ENCODE measurements at places on chromosomes 2 and 18.
A peak's percentile ranks its signal among the peaks of the same experiment; 100 is the strongest.

- H3K36me3 ChIP-seq, result peaks cover 21% of the 10 kb centered on the region
- no peaks in the 10 kb centered on the region for H3K4me1 ChIP-seq
- H3K27me3 ChIP-seq, result no peaks in the 10 kb centered on the region
- DNase-seq, result no peak
- H3K4me3 ChIP-seq, result no peak overlapping the region
Measured at GRCh38 chr2:168717790-168718502, 84.5 kb upstream of the NOSTRIN start.

DNA sequence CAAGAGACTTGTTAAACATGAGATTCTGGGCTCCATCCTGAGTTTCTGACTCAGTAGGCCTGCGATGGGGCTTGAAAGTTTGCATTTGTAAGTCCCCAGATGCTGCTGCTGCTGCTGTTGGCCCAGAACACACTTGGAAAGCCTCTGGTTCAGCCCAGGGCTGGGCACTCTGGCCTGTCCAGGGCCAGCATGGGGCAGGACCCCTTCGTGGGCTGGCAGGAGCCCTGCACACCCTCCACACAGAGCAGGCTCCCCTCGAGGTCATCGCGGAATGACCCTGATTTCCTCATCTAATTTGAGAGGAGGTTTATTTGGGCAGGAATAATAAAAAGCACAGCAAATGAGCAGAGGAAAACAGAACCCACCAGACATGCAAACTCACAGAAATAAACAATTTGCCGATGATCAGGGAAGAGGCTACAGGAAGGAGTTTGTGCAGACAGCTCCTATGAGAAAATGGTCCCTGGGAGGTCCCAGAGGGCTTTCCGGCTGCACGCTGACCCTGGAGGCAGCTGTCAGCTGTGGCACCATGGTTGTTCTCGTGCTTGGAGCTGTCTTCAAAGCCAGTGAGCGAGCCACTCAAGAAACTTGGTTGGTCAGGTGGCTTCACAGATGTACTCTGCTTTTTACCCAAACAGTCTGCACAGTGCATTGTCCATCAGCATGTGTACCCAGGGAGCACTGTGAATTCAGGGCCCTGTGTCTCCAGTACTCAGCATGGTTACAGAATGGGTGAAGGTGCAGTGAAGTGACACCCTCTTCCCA lies 119.3 kb downstream of the GLI2 start:
- no peak overlapping the region for H3K27ac ChIP-seq
- H3K36me3 ChIP-seq, result no peaks in the 10 kb centered on the region
- H3K4me1 ChIP-seq, result peaks cover 2% of the 10 kb centered on the region
- DNase-seq, result no peak

DNA sequence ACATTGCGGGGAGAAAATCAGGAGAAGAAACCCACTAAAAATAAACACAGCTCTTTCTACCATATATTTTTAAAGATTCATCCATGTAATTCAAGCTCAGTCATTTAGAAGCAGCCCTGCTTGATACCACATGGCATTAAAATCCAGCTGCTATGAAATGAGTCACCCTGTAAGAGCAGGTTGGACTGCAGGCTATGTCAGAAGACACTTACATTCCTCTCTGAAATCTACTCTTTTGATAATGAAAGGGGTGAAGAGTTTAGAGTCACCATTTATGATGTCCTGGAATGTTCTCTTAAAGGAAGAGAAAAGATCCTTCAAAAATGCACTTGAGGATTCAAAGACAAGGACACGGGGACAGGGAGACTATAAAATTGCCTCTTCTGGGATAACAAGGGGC lies 100.6 kb upstream of the APCDD1 start:
- no peaks in the 10 kb centered on the region for H3K36me3 ChIP-seq
- no peaks in the 10 kb centered on the region for H3K4me1 ChIP-seq
- no peak for DNase-seq

DNA sequence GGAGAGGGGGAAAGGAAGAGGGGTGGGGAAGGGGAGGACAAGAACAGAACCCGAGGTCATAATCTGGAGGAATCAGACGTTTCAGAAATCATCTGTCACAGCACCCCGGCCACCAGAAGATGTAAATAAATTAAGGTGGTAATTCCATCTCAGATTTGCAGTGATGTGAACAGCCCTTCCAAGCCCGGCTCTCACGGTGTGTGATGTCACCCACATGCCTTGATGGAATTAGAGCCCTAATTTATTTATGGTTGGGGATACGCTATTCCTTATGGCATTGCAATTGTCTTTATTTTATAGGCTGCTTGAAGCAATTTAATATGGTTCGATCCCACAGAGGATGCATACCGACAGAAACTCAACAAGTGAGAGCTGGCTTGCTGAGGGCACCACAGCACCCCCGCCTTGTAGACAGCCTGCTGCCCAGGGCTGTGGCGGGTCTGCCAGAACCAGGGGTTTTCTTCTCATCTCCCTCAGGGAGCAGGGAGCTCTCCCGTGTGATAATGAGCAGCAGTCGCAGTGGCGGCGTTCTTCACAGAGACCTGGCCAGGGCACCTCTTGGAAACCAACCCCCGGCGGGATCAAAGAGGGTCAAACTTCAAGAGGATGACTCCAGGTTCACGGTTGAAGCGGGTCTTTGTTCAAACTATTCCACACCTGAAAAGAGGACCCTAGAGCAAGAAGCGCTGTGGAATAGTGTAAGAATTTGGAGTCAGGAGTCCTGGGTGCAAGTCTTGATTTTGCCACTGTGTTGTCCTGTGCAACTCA lies 40.5 kb upstream of the SIX2 start:
- H3K27ac ChIP-seq, result no peak overlapping the region
- DNase-seq, result no peak
- peaks cover 34% of the 10 kb centered on the region for H3K27me3 ChIP-seq
- no peaks in the 10 kb centered on the region for H3K36me3 ChIP-seq
- H3K4me3 ChIP-seq, result no peak overlapping the region

- DNase-seq, result no peak
- no peak overlapping the region for H3K4me3 ChIP-seq
- no peak overlapping the region for H3K27ac ChIP-seq
- H3K4me1 ChIP-seq, result peaks cover 7% of the 10 kb centered on the region
Measured at GRCh38 chr2:96356889-96357288, 21.3 kb downstream of the NCAPH start.

- H3K4me1 ChIP-seq, result peaks cover 2% of the 10 kb centered on the region
- H3K27me3 ChIP-seq, result peaks cover 29% of the 10 kb centered on the region
Measured at GRCh38 chr2:218023636-218024035, 20.8 kb upstream of the TNS1 start.

DNA sequence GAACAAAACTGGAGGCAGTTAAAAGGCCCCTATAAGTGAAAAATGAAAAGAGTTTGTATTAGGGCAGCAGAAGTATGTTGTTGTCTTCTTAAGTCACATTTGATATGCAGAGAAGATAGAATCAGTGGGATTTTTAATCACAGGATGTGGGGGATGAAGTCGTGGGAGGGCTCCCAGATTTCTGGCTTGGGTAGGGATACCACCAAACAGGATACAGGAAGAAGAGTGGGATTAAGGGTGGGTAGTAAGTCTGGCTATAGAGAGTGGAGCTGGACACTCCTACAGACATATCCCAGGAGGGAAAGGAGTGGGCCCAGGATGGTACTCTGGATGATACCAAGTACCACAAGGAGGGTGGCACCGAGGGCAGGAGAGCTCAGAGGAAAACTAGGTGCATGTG lies 99.3 kb downstream of the GAREM1 start:
- DNase-seq, result no peak
- H3K27ac ChIP-seq, result peak overlapping the region; percentile 99
- H3K4me1 ChIP-seq, result peaks cover 40% of the 10 kb centered on the region
- H3K36me3 ChIP-seq, result no peaks in the 10 kb centered on the region
- peak overlapping the region; percentile 3 for H3K4me3 ChIP-seq

GRCh38 chr2:120798567-120799247 lies 63.0 kb downstream of the GLI2 start:
- DNase-seq, result no peak
- no peak overlapping the region for H3K4me3 ChIP-seq
- H3K27me3 ChIP-seq, result peaks cover 74% of the 10 kb centered on the region

DNA sequence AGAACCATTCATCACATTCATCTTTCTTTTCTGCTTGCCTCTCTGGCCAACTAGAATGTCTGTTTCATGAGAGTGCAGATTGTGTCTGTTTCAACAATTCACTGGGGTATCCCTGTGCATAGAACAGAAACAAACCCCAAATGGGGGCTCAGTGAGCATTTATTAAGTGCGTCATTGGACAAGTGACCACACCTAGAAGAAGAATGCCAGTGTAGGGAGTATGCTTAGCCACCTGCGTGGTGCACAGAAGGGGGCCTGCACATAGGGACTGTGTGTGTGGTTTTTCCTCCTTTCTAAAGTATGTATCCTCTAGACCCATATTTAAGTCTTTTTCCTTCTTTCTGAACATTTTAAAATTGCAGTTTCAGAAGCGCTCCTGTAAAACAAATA lies 255.9 kb downstream of the AGAP1 start:
- peaks cover 2% of the 10 kb centered on the region for H3K4me1 ChIP-seq
- DNase-seq, result no peak
- H3K36me3 ChIP-seq, result peaks cover 2% of the 10 kb centered on the region

GRCh38 chr2:43854671-43855070 lies 15.9 kb downstream of the ABCG8 start:
- H3K27me3 ChIP-seq, result peaks cover 47% of the 10 kb centered on the region
- H3K4me1 ChIP-seq, result peaks cover 6% of the 10 kb centered on the region
- H3K36me3 ChIP-seq, result no peaks in the 10 kb centered on the region
- DNase-seq, result no peak
- no peak overlapping the region for H3K4me3 ChIP-seq

DNA sequence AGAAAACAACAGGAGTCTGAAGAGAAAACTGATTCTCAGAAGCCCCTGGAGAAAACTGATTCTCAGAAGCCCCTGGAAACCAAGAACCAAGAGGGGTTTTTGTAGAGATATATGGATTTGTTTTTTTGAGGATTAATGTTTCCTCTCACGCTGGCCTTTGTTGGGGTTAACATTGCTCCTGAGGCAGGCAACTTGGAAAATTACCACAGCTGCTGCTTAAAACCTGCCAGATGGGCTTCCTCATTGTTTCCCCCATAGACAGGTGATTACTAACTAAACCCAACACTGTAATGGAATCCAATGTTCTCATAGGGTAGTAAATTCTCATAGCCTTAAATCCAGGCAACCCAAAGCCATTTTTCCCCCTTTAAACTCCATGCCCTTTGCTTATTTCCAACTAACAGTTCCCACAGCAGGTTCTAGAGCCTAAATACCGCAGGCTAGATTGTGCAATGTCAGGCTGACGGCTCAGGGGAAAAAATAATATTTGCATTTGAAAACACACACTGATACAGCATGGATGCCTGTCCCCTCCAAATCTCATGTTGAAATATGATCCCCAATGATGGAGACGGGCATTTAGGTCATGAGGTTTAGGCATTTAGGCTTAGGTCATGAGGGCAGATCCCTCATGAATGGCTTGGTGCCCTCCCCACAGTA lies 272.3 kb upstream of the PKDCC start:
- H3K27ac ChIP-seq, result no peak overlapping the region
- peaks cover 9% of the 10 kb centered on the region for H3K27me3 ChIP-seq
- no peaks in the 10 kb centered on the region for H3K4me1 ChIP-seq
- no peak for DNase-seq
- no peak overlapping the region for H3K4me3 ChIP-seq

DNA sequence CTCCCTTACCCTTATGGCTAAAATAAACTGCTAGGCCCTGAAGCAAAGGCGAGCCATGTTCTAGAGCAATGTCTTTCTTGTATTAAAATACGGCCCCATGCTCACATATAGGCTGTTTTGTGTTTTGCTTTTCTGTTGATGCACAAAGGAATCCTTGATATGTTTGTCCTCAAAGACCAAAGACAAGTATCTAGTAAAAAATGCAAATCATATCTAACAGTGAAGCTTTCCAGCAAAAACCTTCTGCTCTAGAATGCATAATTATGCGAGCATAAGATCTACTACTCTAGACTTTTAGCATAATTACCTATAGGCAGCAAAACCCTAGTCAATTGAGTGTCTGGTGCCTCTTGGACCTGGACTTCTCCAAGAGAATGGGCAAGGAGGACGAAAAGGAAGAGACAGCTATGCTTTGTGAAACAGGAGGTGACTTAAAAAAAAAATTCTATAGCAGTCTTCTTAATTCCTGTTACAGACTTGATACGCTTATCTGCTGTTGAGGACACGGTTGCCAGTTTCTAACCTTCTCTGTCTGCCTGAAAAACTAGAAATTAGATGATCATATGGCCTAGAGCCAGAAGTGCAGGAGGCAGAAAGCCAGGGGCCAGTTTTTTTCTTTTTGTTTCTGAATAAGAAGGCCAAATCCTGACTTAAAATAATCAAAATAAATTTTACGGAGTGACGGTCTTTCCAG lies 1.5 kb upstream of the AMMECR1L start:
- peaks cover 24% of the 10 kb centered on the region for H3K4me1 ChIP-seq
- no peak for DNase-seq
- peaks cover 7% of the 10 kb centered on the region for H3K36me3 ChIP-seq
- no peaks in the 10 kb centered on the region for H3K27me3 ChIP-seq
- peak overlapping the region; percentile 89 for H3K27ac ChIP-seq
- peak overlapping the region; percentile 80 for H3K4me3 ChIP-seq

GRCh38 chr2:143988082-143988481 lies 531.8 kb downstream of the ZEB2 start:
- peaks cover 8% of the 10 kb centered on the region for H3K36me3 ChIP-seq
- no peak overlapping the region for H3K27ac ChIP-seq
- H3K4me1 ChIP-seq, result no peaks in the 10 kb centered on the region
- no peak for DNase-seq
- no peaks in the 10 kb centered on the region for H3K27me3 ChIP-seq
- no peak overlapping the region for H3K4me3 ChIP-seq

DNA sequence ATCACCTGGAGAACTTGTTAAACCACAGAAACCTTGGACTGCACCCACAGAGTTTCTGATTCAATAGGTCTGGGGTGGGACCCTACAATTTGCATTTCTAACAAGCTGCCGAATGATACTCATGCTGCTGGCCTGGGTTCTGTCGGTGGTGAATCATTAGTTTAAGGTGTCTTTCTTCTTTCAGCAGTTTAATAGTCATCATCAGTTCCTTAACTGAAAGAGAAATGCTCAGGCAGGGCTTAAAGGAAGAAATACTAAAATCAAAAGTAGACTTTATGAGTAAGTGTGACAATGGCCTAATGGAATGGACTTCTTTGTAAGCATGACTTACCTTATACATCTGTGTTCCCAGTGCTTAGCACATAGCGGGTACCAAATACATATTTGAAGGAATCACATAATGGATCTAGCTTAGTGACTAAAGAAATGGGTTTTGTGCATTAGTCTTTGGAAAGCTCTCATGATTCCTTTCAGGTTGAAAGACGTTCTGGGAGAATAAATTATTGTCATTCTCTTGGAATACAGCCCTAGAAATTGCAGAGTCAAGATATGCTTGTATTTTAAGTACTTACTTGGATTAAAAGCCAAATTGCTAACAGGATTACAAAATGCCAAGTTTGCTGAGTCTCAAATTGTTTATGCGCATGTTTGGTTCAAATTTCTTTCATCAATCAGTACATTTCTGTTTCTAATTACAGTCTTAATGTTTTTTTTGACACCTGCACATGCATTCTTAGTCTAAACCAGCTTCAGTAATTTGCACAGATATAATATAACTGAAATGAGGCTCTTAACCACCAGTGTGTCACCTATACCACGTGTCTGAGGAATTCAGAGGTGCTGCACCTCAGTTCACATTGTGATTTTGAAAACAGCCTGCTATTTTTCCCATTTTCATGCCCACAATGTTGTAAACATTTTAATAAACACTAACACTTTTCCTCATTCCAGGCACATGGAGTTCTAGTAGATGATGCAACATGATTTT lies 220.3 kb upstream of the NRP2 start:
- no peak overlapping the region for H3K27ac ChIP-seq
- H3K4me3 ChIP-seq, result no peak overlapping the region
- no peaks in the 10 kb centered on the region for H3K4me1 ChIP-seq
- no peak for DNase-seq
- no peaks in the 10 kb centered on the region for H3K27me3 ChIP-seq

- no peak overlapping the region for H3K4me3 ChIP-seq
- H3K36me3 ChIP-seq, result no peaks in the 10 kb centered on the region
- H3K4me1 ChIP-seq, result peaks cover 11% of the 10 kb centered on the region
- no peak overlapping the region for H3K27ac ChIP-seq
- H3K27me3 ChIP-seq, result no peaks in the 10 kb centered on the region
Measured at GRCh38 chr18:62357079-62357719, 32.1 kb downstream of the TNFRSF11A start.
